ENCODE measurements at places on chromosomes 2 and 18.
A peak's percentile ranks its signal among the peaks of the same experiment; 100 is the strongest.

- DNase-seq: no peak
Measured at GRCh38 chr2:241219030-241219382, 30.5 kb downstream of the ANO7 start.

DNA sequence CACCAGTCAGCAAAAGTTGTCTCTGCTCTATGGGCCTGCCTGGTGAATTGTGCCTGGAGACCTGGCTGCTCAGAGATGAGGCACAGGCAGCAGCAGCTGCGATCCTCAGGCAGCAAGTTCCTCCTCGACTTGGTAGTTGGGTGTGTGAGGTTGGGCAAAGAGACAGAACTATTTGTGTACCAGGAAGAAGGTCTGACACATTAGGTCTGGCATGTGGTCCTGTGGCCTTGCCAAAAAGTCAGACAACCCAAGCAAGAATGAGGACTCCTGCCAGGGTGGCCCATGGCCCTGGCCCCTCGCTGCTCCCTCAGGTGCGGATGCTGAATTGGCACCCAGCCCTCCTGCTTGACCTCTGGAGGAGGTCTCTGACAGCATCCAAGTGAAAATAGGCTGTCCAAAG lies 192.7 kb downstream of the DYSF start:
- DNase-seq: no peak

DNA sequence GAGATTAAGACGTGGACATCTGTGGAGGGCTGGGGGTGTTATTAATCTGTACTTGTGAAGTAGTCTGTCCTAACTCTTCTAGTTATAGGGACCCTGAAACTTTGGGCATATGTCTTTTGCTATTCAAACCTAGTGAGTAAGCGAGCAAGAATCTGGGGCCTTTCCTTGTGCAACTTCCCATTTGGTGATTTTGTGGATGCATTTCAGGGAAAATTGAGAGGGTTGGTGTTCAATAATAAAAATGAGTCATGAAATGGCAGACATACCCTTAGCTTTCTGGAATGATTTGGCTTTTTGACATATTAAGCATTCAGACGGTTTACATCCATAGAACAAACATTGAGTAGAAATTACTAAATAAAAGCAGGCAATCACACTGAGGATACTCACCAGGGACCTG lies 17.0 kb downstream of the COL4A4 start:
- DNase-seq: no peak

DNA sequence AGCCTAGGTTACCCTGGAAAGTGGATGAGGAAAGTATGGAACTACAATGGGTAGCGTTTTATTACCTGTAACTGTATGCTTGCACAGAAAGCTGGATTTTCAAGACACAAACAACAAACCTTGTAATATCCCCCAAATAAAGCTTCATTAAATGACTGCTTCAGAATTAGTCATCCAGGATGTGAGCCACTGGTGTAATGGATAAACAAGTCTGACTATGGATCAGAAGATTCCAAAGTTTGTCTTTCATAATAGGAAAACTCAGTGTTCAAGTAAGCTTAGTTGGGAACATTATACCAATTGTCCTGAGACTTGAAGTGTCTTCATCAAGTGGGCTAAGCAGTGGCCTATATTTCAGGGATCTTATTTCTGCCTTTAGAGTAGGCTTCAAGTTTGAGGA lies 518.8 kb downstream of the LRP1B start:
- DNase-seq: no peak

DNA sequence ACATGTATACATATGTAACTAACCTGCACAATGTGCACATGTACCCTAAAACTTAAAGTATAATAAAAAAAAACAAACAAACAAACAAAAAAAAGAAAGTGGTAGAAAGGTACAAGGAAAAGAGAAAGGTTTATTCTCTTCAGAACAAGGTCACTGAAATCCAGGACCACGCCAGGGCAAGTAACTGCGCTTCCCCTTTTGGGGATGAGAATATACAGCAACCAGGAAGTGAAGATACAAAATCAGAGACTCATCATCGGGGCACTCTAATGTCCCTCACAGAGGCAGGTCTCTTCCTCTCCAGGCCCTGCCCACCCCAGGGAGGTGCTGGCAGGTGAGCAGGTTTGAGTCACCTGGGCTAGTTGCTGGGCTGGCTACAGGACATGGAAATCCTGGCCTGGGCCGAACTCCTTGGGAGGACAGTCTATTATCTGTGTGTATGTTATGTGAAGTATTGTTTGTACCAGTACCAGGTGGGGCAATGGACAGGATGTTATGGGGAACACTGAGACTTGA lies 100.4 kb upstream of the GPR45 start:
- DNase-seq: no peak

- DNase-seq: no peak
Measured at GRCh38 chr18:43572163-43572562, 294.9 kb upstream of the SYT4 start.

- DNase-seq: no peak
Measured at GRCh38 chr2:144663207-144663606, 143.3 kb upstream of the ZEB2 start.

DNA sequence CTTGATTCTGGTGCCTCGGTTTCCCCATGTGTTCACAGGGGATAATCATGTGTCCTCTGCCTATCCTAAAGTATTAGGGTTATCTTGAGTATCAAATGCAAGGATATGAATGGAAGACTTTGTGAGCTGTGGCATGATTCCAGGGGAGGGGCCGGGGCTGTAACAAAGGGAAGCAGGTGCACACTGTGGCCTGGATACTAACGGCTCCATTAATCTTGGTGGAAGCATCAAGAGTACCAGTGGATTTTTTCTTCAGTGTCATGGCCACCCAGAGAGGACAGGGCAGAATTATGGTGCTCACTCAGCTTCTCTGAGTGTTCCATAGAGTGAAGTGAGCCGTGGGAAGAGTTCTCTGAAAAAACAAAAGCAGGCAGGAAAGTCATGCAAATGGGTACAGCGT lies 320.1 kb downstream of the ALK start:
- no peak for DNase-seq

DNA sequence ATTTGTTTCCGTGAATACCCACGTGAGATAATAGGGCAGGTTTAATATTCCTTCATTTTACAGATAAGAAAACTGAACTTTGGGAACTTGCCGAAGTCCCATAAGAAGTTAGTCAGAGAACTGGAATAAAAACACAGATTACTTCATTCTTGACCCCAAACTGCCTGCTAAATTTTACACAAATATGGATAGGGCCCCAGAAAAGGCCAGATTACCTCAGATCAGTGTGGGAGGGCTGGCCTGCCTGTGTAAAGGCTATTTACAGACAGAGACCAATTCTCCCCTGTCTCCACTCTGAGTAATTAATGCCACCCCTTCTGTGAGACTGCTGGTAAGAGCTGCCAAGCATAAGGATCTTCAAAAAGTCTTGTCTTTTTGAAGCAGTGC lies 139.2 kb downstream of the MGAT5 start:
- DNase-seq: no peak

DNA sequence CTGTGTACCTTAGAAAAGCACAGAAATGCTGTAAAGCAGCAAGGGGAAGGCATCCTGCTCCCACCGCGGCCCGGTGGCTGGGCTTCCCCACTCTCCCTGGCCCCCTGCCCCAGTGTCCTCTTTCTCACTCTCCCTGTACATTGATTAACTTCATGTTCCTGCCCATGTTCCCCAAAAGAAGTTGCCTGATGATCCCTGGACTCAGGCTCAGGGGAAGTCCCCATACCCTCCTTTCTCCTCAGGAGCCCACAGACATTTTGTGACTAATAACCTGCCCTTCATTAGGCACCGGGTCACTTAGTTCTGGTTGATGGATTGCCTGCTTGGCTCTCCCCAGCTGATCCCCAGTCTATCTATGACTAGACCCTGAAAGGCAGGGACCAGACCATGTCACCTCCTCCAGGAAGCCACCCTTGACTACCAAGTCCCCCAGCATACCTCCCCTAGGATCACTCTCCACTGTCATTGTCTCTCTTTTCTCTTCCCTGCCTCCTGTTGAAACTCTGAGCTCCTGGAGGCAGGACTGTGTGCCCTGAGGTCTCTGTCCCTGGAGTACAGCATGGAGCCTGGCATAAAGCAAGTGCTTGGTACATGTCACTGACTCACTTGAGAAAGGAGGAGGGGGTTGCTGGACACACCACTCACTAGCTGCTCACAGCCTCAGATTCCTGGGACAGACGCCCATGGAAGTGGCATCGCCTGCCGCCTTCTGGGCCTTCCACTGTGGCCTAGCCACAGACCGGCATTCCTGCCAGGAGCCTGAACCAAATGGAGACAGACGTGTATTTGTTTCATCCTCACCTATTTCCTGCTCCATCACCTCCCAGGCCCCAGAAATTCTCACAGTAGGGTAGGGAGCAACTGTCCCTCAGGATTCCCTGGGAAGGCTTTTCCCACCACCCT lies 13.5 kb downstream of the MALL start:
- no peak for DNase-seq

DNA sequence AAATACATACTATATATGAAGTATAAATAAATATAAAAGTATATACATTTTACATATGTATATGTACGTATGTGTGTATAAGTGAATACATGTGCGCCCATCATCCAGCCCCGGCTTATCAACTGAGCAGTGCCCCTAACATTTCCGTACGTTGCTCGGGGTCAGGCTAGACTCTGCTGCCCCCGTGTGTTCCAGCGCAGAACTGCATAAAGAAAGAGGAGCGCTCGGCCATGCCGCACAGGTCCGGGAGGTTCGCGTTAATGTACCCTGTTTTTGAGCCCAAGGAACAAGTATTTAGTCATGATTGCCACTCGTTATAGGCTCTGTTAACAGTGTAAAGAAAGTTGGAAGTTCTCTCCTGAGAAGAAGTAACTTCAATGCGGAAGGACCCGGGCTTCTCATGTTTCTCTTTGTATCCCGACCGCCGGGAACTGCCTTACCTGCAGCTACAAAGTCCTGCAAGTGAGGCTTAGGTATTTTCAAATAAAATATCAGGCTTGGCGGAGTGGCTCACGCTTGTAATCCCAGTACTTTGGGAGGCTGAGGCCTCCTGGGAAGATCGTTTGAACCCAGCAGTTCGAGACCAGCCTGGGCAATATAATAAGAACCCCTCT lies 55.7 kb downstream of the CD8B2 start:
- peak; percentile 53 for DNase-seq

DNA sequence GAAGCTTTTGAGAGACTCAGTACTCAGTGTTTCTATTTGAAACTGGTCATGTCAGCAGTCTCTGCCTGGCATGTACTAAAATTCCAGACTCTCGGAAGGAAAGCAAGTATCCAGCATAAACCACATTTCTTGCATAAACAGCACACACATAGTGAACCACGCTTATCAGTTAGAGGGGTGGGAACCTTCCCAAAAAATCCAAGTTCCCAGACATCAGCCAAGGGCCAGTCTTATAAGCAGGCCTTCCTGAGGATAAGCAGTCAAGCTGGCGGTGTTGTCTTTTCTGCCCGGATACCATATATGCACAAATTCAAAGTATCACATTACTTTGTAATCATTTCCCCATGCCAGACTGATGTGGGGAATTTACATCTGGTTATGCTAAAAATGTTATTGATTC lies 73.6 kb downstream of the ST6GAL2 start:
- DNase-seq: no peak

DNA sequence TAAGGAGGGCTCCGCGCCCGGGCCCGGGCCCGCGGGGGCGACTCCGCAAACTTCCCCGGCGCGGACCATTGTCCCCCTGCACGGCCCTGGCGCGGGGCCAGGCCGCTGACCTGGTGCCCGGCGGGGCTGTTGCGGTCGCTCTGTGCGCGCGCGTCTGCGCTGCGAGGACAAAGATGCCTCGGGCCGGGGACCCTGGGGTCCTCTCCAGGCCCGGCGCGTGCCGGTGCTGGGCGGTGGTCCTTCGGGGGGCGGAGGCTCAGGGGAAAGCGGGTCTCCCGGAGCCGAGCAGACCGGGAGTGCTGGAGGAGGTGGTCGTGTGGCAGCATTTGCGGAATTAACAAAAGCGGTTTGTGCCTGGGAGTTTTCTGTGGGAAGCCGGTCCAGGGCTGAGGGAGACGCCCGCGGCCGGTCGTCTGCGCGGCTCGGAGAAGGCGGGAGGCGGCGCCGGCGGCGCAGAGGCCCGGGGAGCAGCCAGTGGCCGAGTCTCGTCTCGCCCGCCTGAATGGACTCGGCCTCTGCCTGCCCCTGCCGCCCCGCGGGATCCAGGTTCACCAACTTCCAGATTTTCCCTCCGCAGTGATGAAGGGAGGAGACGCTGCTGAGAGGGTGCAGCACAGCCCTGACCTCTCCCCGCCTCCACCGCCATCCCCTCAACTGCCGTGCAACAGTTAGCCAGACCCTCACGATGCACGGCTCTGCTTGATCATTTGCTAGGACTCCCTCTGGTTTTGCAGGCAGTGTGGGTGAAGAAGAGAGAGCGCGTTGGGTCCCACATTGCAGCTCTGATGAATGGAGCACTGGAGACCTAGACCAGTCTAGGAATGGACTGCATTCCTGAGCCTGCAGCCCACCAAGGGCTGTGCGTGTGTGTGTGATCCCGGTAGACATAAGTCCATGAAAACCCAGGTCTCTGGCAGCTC lies 705 bp downstream of the EFR3B start:
- no peak for DNase-seq

GRCh38 chr2:155062250-155062921 lies 363.9 kb downstream of the KCNJ3 start:
- DNase-seq: peak; percentile 10

- DNase-seq: no peak
Measured at GRCh38 chr2:85613717-85614515, 2.0 kb upstream of the C2orf68 start.

DNA sequence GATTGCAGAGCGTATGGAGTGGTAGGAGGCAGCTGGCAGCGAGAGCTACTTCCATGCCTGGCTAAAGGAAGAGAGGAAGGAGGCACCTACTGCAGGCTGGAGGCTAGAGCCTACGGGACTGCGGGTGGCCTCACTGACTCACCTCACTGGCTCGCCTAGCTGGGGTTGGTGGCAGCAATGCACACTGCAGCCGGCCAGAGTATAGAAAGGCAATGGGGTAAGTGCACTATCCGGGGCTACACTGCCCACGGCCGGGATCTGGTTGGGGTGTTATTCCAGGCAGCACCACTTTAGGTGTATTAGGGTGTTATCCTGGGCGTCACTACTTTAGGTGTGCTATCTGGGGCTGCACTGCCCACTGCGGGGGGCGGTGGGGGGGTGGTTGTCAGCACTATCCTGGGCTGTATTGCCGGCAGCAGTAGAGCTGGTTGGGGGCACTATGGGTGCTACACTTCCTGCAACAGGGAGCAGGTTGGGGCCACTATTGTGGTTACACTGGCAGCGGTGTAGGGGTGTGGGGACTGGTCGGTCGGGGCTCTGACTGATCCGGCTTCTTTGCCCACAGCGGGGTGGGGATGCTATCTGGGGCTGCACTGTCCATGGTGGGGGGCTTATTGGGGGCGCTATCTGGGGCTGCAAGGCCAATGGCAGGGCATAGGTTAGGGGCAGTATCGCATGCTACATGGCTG lies 33.3 kb upstream of the ANKRD62 start:
- DNase-seq: no peak

Measured in HepG2 (cell line).